ENCODE measurements at places on chromosomes 12 and 14.

- DNase-seq: no peak
Measured at GRCh38 chr14:56195704-56196103, 77.5 kb downstream of the PELI2 start.

GRCh38 chr14:21066882-21067502, 3.1 kb upstream of the ARHGEF40 start:
- DNase-seq: no peak

- DNase-seq: no peak
Measured at GRCh38 chr14:94019329-94019728, 6.8 kb upstream of the OTUB2 start.

DNA sequence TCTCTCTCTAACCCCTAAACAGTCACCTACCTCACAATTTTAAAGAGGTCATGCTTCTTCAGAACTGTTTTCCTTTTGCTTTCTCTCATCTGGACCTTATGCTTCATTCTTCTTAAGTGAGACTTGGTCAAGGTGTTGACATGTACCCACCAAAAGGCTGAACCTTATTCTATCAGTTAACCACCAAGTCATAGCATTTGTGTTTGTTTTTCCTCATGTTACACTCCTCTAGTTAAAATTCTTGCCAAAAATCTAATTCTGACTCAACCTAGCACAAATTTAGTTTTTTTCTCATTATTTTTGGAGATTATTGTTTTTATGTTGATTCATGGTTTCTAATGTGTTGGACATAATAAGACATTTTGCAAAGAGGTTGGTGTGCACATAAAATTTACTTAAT, 578.6 kb downstream of the SLC16A7 start:
- no peak for DNase-seq

- DNase-seq: no peak
Measured at GRCh38 chr12:704516-705242, 41.4 kb upstream of the NINJ2 start.

GRCh38 chr12:9869307-9870161, at the start of gene CLEC2B:
Gene CLEC2B, minus strand, starts transcription at chr12:9869354.
- DNase-seq: no peak

- DNase-seq: no peak
Measured at GRCh38 chr12:29396774-29397173, 15.8 kb upstream of the ERGIC2 start.

DNA sequence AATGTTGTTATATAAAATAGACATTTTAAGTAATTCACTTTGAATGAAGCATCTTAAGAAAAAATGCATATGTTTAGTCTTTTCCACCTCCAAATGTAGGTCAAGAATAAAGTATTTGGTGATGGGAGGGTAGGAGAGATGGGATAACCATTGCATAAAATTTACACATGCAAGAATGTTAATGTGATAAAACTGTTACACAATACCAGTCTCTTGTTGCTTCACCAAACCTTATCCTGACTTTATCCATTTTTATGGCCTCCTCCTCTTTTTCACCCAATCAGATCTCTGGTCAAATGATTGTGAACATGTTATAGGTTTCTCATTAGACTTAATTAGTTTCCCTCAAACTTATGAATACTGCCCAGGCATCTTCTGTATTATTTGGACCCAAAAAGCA, 994.5 kb upstream of the FLRT2 start:
- DNase-seq: no peak

DNA sequence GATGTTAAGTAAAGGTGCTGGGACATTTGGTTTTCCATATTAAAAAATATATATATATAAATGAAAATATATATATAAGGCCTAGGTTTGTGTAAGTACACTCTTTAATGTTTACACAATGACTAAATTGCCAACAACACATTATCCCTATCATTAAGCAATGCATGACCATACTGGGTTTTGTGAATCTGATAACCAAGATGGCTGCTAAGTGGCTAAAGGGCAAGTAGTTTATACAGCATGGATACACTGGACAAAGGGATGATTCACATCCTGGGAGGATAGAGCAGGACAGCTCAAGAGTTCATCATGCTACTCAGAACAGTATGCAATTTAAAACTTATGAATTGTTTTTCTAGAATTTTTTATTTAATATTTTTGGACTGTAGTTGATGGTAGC, 89.3 kb downstream of the FIGNL2 start:
- DNase-seq: no peak

GRCh38 chr12:19431407-19432308, 7.6 kb upstream of the AEBP2 start:
- DNase-seq: peak; percentile 26

All from amniotic stem cell (primary cell).